ENCODE measurements at places on chromosomes 5 and 9. TPM values are rescaled to one million over a fixed set of nuclear protein-coding genes. Genes with fewer than 3 reads are reported as not detected.

The STC2 gene
- 6.0 TPM for total RNA-seq

The GPR21 gene
- 1.0 TPM for total RNA-seq

The PCDHA6 gene
- total RNA-seq: 0.11 TPM

DNA sequence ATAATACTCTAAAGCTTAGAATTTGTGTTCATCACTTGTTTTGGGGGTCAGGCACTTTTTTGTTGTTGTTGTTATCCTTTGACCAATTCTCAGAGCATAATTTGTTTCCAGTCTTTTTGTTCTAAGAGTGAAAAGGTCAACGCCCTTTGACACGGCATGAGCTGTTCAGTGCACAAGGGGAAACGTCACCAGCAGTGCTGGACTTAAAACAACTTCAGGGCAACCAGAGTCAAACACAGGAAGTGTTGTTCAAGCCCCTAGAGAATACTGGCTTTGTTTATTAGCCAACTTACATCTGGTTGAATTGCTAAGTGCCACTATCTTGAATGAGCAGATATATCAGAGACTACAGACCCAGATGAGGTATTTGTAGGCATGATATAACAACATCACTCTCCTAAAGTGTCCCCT is 368.9 kb downstream of the TMEM161B start:
- no peak for DNase-seq

DNA sequence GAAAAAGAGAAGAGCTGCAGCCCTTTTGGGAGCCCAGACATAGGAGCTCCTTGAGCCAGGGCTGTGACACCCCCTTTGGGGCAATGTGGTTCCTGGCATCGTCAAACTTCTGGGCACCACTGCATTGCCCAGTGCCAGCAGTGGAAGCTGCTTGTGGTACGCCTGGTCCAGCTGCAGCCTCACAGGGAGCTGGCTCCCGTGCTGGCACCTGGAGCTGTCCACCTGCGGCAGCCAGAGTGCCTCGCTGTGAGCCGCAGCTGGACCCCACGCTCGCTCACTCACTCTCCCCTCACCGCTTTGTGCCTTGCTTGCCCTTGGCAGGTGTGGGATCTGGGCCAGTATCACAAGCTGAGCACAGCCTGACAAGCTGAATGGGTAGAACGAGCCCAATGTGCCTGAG is 1150.8 kb upstream of the CDH6 start:
- no peak for DNase-seq

- DNase-seq: peak; percentile 67
Measured at GRCh38 chr9:5041390-5042115, 56.5 kb downstream of the JAK2 start.

DNA sequence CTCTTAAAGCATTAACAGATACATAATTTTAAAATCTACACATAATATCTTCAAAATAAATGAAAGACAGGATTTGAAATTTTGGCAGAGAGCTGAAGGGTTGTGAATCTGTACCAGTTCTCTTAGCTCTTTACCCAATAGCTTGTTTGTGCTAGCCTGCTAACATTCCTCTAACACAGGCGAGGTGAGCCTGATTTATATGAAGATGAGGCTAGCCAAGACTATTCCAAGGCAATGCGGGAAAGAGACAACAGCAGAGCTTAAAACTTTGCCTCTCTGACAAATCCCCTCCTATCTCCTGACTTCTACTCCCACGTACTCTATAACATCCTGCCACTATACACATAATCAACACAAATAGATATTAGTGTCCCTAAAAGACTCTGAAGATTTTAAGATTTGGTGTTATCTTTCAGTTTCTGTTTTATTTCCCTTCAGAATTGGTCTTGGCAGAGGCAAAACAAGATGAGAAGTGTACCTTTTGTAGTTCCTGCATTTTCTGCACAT is 745.6 kb upstream of the ZNF608 start:
- DNase-seq: no peak

DNA sequence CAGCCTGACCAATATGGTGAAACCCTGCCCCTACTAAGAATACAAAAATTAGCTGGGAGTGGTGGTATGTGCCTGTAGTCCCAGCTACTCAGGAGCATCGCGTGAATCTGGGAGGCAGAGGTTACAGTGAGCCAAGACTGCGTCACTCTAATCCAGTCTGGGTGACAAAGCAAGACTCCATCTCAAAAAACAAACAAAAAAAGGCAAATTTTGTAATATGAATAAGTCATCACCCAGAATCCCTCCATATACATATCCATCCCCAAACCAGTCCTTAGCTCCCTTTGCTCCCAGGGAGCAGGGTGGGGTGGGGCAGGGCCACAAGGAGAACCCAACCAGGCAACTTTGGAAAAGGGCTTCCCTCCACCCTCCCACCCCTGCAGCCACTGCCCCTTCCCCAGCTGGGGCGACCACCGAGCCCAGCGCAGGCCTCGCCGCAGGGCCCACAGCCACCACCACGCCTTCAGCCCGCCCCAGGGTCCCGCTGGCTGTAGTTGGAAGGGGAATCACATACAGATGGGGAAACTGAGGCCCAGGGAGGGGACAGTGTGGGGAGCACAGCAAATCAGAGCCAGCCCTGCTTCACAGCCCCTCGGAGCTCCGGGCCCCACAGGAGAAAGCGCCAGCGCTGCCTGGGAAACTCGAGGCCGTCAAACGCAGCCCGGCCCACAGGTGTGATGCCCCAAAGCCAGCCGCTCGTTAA is 7.8 kb downstream of the NOTCH1 start:
- no peak for DNase-seq

GRCh38 chr5:135225856-135226560 is 173.0 kb downstream of the MACROH2A1 start:
- peak; percentile 55 for DNase-seq

DNA sequence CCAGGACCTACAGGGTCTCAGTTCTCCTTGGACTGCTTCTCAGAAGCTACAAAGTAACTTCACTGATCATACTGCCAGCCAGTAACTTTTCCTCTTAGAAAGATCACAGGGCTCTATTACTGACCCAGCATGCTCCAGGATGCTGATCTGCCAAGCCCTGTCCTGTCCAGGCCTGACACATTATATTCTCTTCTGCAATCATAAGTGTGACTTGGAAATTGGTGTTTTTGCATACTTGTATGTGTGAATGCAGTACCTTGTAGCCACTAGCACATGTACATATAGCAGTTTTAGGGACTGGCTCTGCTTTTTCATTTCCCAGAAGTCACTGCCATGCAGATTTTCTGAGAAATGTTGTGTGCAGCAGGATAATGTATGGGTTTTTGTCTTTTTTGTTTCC is 40.1 kb upstream of the CCNH start:
- DNase-seq: no peak

- DNase-seq: no peak
Measured at GRCh38 chr5:174951151-174951780, 226.9 kb downstream of the MSX2 start.
